ENCODE measurements at places on chromosomes 5 and 9.

DNA sequence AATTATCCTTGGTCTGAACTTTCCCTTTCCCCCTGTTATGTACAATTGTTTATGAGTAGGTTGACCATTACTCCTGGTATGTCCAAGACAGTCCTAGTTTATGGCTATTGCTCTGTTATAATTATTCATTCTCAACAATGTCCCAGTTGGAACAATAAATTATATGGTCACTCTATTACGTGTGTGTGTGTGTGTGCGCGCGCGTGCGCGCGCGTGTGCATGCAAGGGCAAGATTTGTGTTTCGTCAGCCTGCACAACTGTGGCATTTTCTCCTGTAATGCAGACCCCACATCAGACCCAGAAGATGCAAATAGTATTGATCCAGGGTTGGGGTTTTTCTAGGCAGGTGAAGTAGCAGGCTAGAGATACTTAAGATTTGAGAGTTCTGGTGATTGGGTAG lies 88.4 kb downstream of the ESM1 start:
- DNase-seq: no peak

GRCh38 chr9:72352911-72353388 lies 12.1 kb downstream of the ZFAND5 start:
- no peak for DNase-seq

- DNase-seq: no peak
Measured at GRCh38 chr5:58890701-58891085, 307.8 kb downstream of the RAB3C start.

GRCh38 chr5:103295871-103296270 lies 37.3 kb downstream of the MACIR start:
- no peak for DNase-seq

DNA sequence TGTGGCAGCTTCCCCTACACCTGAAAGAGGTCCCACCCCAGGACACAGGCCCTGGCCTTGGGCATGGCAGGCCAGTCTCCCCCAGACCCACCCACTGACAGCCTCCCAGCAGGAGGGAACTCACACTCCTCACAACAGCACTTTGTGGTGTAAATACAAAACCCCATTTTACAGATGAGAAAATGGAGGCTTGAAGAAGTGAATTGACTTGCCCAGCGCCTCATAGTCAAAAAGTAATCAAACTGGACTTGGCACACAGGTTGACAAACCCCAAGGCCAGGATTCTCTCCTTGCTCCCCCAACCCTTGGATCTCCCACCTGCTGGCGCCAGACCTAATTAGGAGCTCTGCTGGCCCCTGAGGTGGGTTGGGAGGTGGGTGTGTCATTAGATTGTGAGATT lies 29.2 kb upstream of the NEK6 start:
- DNase-seq: no peak

GRCh38 chr9:109894921-109895758 lies 115.1 kb downstream of the PALM2AKAP2 start:
- no peak for DNase-seq

DNA sequence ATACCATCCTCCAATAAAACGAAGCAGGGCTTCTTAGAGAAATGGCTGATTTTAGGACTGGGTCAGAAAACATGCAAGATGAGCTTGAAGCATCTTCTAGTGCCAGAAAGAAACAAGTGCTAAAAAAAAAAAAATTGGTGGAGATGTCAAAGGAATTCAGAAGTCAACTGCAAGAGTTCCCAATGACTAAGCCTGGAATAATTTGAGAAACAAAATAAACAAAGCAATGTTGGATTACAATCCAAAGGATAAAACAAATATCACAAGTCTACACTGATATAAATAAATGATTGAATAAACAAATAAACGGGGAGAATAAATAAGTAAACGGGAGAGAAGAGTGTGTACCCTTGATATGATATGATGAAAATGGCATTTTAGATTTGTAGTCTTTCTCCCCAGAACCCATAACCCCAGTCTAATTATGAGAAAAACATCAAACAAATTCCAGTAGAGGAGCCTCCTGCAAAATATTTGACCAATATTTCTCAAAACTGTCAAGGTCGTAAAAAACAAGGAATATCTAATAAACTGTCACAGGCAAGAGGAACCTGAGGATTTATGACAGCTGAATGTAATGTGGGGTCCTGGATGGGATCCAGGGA lies 63.5 kb upstream of the CCL21 start:
- no peak for DNase-seq

DNA sequence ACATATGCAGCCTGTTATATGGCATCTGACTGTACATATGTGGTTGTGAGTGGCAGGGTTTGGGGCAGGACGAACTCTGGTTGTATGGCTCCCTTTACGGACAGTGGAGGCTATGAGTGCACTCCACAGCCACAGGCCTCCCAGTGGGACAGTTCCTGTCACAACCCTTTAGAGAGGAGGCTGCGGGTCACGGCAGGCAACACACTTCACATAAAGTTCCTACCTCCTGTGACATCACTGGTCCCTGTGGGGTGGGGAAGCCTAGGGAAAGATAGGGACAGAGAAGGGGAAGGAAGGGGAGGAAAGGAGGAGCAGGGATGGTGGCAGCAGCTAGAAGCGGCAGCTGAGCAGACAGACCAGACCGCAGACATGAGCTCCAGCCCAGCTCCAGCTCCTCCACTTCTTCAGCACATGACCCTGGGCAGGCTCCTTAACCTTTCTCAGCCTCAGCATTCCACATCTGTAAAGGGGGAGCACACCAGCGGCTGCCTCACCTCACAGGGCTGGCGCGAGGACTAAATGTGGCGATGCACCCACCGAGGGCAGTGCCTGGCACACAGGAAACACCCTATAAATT lies 27.4 kb upstream of the CORO2A start:
- no peak for DNase-seq

DNA sequence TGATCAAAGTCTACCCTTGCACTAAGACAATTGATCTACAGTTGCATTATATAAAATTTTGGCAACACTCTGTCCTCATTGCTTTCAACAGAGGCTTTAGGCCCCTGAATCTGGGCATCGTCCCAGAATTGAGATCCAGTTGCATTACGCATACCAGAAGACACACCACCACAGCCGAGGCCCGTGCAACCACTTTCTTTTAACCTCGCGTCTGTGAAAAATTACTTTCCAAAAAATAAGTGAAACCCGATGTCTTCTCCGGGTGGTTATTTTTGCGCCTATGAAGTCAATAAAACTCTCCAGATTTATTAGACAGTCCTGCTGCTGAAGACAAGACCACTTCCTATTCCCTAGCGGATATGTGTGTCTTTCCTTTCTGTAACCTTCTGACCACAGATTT lies 52.1 kb upstream of the NFIB start:
- no peak for DNase-seq

GRCh38 chr5:113789769-113790168 lies 276.3 kb downstream of the YTHDC2 start:
- no peak for DNase-seq

DNA sequence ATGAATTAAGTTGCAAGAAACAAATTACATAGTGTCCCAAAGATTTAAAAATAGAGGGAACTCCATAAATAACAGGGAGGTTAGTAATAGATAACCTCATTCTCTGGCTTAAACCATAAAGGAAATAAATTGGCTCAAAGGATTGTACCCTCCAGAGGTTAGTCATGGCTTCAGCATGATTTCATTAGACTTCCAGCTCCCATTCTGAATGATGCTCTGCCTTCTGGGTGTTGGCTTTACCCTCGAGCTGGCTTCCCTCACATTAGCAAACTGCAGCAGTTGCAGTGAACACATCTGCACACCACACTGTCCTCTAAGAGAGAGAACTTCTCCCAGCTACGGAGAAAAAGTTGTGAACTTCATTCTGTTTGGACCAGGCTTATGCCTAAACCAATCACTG lies 70.4 kb downstream of the RGS7BP start:
- no peak for DNase-seq

DNA sequence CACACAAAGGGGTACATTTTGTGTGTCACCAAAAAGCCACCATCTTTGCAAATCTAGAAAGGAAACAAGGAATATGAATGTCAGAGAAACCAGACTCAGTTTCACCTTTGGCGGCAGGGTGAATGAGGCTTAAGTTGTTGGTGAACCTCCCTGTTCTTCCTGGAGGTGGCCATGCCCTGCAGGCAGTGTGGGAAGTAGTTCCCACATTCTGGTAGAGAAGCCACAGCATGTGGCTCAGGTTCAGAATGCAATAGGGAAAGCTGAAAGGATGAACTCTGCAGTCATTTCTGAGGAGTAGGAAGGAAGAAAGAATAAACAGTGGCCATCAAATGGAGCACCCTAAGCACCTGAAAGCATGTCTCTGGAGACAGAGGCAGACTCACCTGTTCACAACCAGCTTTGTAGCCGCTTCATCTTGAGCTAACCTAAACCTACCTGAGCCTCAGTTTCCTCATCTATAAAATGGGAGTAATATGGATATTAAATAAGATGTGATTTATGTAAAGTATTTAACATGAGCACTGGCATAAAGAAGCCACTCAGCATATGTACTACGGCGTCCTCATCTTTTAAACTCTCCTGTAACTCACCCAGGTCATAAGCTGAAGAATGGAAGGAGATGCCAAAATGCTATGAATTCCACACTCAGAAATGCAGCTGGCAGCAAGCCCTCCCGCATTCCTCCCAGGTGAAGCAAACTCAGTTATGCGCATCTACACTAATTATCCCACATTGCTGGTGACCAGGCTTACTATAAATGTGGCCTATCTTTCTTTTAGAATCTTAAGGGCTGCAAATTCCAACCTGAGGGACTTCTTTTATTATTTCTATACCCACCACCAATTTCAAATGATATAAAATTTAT lies 86.0 kb downstream of the ZNF608 start:
- no peak for DNase-seq

DNA sequence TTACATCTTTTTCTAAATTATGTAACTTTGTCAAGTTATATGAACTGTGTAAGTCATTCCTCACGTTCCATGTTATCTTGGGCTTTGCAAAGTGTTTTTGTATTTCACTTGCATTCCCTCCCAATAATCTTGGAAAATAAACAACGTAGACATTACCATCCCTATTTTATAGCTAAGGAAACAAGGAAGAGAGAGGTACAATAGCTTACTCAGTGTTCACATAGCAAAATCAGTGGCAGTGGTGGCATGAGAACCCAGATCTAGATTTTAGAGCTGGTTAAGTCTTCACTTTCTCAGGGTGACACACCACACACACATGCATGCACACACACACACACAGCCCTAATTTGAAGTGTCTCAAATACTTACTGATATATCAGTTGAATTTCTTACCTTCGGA lies 34.1 kb downstream of the NSA2 start:
- DNase-seq: no peak

GRCh38 chr5:449151-449550 lies 6.2 kb downstream of the EXOC3 start:
- DNase-seq: no peak

- no peak for DNase-seq
Measured at GRCh38 chr5:1881098-1881572, 1.6 kb downstream of the IRX4 start.

DNA sequence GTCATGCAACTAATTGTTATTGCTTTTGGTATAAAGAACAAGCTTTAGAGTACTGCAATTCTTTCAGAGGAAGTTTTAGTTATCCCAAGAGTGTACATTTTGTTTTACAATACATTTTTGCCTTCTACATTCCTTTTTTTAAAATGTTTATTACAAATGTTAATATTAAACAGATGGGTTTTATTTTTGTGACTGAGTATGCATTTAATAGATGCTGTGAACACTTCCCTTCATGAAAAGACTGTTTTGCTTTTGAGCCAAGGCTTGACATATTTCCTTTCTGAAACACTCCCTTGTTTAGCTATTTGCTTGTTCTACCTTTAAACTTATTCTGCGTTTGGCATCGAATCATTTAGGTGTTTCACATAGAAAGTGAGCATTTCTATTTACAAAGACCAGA lies 14.8 kb upstream of the ZNF474 start:
- DNase-seq: no peak

- DNase-seq: no peak
Measured at GRCh38 chr5:132371603-132371994, 2.1 kb downstream of the SLC22A5 start.

- no peak for DNase-seq
Measured at GRCh38 chr9:100549048-100549447, 28.8 kb upstream of the CAVIN4 start.

DNA sequence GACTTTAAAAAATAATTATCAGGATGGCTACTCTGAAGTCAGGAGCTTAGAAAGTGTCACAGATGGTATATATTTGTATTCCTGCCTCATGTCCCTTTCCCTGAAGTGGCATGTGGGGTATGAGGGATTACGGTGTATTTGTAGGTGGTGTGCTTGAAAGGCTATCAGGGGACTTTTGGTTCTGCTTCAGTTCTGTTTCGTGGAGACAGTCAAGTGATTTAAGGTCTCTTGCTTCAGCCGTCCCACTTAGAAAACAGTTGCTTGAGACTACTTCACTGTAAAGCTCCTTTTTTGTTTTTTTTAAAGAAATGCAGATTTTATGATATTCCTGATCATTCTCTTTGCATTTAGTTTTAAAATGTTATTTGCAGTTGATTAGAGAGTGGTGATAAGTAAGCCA lies 18.3 kb downstream of the PARP8 start:
- no peak for DNase-seq

DNA sequence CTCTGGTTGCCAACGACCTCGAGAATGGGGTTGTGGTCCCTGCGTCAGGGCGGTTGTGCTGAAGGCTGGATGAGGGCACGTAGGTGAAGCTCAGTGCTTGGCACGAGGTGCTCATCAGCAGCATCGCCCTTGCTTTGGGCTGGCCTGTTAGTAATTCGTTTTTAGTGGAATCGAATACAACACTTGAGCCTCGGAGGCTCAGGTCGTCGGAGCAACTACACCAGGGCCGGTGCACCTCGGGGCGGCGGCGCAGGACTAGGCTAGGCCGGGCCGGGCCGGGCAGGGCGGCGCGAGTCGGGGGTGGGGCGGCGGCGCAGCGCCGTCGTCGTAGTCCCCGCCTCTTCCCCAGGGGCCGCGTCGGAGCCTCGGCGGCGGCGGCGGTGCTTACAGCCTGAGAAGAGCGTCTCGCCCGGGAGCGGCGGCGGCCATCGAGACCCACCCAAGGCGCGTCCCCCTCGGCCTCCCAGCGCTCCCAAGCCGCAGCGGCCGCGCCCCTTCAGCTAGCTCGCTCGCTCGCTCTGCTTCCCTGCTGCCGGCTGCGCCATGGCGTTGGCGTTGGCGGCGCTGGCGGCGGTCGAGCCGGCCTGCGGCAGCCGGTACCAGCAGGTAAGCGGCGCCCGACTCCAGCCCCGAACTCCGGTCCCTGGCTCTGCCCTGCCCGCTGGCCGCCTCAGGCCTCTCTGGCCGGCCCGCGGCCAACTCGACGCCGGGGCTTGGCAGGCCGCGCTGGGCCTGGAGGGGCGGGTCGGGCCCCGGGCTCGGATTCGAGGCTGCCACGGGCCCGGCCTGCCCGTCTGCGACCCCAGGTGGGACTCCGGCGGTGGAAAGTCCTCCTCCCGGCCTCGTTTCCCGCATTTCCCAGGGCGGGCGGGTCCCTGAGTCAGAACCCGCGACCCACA lies at the start of gene NDFIP1:
Gene NDFIP1 (plus strand): TSS at position 348 of the 899 bp plus-strand sequence. CDS start 196 bp downstream, at position 544.
- DNase-seq: peak; percentile 80

GRCh38 chr9:94805585-94805984 lies 79.1 kb downstream of the AOPEP start:
- DNase-seq: no peak

DNA sequence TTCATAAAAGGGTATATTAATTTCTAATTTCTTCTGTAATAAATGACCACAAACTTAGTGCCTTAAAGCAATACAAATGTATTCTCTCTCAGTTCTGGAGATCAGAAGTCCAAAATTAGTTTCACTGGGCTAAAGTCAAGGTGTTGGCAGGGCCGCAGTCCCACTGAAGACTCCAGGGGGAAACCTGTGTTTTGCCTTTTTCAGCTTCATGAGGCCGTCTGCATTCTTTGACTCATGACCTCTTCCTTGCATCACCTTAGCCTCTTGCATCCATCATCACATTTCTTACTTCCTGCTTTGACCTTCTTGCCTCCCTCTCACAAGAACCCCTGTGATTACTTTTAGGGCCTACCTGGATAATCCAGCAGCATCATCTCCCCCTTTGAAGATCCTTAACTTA lies 42.0 kb upstream of the ALDH1B1 start:
- DNase-seq: no peak

Measured in activated T-cell treated with anti-CD3 and anti-CD28 coated beads for 24 hours (primary cell).